ENCODE measurements at places on chromosomes 6 and 20.

DNA sequence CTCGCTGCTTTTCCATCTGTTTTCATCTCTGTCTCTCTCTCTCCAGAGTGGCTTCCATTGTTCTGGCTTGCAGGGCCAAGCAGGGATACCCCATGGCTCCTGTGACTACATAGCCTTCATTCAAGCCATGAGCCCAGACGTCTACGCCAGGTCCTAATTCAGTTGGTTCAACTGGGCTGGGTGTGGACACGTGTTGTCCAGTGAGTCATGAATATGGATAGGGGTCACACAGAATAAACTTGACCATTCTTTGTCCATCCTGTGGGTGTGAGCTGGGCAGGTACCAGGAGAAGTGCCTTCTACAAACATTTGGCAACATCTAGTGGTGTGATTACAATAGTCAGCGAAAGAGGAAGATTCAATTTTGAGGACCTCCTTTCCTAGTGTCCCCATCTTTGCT, 96.9 kb upstream of the ARMC2 start:
- DNase-seq = no peak

DNA sequence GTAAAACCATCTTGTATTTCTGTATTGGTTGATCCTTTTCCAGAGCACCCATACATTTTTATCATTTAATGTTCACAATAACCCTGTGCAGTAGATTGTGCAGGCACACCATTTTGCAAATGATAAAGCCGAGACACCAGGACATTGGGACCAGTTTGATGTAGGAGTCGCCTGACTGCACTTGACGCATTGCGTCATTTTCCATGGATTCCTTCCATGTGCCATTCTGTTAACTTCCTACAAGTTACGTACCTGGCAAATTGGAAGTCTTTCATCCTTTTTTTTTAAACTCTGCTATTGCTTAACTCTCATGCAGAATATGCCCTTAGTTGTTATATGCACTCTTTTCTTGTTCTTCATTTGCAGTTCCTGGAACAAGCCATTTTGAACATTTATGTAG, 43.0 kb downstream of the PRPH2 start:
- no peak for DNase-seq

GRCh38 chr20:32191873-32192272, 15.7 kb downstream of the PLAGL2 start:
- DNase-seq = no peak

- no peak for DNase-seq
These were observed 86.6 kb upstream of the BMP2 start for GRCh38 chr20:6680854-6681253.

DNA sequence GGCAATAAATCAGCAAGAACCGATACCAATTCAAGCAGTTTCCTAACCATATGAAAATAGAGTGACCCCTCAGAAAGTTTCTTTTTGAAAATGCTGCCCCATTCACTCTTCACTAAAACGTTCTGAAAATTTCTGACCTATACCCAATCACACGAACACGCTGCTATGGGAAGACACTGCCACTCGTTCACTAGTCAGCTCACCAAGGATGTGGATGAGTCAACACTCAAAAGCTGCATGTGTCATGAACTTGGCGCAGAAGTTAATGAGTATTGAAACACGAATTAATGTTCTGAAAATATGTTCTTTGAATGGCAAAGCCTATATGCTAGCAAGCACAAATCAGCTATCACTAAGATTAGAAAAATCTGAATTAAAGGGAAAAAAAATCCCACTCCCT, 84.2 kb downstream of the PREP start:
- DNase-seq = no peak

DNA sequence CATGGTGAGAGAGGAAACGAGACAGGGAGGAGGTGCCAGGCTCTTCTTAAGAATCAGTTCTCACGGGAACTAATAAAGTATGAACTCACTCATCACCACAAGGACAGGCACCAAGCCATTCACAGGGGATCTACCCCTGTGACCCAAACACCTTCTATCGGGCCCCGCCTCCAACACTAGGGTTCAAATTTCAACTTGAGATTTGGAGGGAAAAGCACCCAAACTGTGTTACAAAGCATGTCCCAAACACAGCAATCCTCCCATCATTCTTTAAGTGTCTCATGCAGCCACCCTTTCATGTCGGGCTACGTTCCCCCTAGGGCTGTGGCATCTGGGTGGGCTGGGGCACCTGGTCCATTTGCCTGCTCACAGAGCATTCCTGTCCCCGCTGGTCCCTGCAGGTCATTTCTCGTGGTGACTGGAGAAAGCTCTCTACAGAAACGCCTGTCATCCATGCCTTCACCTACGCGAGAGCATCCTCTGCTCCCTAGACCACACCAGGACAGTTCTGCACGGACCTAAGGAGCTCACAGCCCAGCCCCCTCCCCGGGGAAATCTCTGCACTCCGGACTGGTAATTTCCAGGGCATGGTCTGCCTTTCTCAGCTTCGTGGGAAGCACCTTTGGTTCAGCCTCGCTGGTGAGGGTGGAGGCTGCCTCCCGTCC, 79.6 kb downstream of the TTLL2 start:
- no peak for DNase-seq

GRCh38 chr20:43306837-43307236, 117.1 kb upstream of the PTPRT start:
- DNase-seq = no peak
